MCF 10A (cell line): ENCODE measurements at places on chromosomes 6 and 20. TPM values are rescaled to one million over a fixed set of nuclear protein-coding genes. Genes with fewer than 3 reads are reported as not detected.

DNA sequence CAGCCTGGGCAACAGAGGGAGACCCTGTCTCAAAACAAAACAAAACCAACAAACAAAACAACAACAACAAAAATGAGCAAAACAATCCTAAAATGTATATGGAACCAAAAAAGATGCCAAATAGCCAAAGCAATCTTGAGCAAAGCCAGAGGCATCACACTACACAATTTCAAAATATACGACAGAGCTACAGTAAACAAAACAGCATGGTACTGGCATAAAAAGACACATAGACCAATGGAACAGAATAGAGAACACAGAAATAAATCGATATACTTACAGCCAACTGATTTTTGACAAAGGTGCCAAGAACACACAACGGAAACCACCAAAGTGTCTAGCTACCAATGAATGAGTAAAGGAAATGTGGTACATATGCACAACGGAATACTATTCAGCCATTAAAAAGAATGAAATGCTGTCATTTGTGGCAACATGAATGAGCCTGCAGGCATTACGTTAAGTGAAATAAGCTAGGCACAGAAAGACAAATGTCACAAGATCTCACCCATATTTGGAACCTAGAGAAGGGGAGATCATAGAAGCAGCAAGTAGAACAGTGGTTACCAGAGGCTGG lies 16.4 kb downstream of the PXDC1 start:
- no peak for DNase-seq

Gene CDK5RAP1
- 41.0 and 45.0 TPM in 2 replicates for total RNA-seq

Gene SIGLEC1
- not detected in 2 replicates for total RNA-seq

GRCh38 chr20:58973866-58974265 lies 7.2 kb upstream of the NELFCD start:
- no peak for DNase-seq

Gene ATP6V1G2
- total RNA-seq = 1.2 and 2.4 TPM in 2 replicates

GRCh38 chr6:130018744-130019325 lies 454 bp downstream of the L3MBTL3 start:
- DNase-seq = no peak

DNA sequence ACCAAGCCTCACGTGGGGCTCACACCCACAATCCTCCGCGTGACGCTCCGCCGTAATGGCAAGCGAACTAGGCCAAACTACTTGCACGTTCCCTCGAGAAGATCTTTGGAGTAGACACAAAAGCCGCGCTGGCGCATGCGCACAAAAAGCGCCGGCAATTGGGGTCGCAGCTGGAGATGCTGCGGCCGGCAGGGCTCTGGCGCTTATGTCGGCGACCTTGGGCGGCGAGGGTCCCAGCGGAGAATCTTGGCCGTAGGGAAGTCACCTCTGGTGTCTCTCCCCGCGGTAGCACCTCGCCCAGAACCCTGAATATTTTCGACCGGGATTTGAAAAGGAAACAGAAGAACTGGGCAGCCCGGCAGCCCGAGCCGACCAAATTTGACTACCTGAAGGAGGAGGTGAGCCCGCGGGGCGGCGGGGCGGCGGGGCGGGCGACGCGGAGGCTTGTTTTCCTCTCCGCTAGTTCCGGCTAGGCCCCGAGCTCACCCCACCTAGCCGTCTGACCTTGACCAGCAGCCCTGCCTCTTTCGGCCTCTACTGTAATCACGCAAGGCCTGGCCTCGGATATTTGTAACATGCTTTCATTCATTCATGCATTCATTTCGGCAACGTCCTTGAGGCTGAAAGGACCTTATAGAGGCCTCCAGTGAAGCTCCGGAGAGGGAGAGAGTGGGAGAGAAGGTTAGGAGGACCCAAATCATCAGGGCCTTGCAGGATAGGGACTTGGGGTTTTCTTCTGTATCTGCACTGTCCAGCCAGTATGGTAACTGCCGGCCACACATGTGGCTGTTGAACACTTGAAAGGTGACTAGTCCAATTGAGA lies at the start of the genes ESF1 and NDUFAF5:
Gene ESF1, minus strand, starts transcription at position 27 of the 823 bp plus-strand sequence. CDS start 1,779 bp downstream, outside the sequence.
Gene NDUFAF5, plus strand, starts transcription at position 136 of the 823 bp plus-strand sequence. Its CDS starts 41 bp downstream, at position 177.
- DNase-seq = peak; percentile 97

Gene SOX12
- 17.2 and 17.6 TPM in 2 replicates for total RNA-seq

DNA sequence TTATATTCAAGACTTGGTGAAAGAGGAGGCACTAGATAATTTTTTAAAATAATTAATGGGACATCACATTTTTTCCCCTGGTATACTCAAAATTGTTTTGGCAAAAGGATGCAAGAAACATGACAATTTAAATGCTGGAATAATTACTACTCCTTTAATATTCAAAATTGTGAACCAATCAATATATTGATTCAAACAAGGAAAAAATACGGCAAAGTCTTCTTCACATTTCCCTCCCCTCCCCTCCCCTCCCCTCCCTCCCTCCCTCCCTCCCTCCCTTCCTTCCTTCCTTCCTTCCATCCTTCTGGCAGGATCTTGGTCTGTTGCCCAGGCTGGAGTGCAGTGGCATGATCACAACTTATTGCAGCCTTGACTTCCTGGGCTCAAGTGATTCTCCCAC lies 4.1 kb downstream of the SLC35F1 start:
- DNase-seq = no peak

DNA sequence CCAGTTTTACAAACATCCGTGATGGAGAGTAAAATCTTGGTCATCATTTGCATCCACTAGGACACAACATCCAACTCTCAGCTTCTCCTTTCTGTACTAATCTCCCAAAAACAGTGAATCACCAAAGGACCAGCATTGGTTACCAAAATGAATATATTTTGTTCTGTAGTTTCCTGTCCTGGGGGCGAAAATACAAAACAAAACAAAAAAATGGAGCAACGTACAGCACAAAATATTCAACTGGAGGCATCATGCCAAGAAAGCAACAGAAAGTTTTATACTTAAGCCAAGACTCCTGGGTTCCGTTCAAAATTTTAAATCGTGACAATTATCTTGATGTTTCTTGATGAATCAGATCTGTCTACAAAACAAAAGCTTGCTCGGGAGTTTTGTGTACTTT lies 126.6 kb upstream of the CCDC28A start:
- DNase-seq = peak; percentile 81

DNA sequence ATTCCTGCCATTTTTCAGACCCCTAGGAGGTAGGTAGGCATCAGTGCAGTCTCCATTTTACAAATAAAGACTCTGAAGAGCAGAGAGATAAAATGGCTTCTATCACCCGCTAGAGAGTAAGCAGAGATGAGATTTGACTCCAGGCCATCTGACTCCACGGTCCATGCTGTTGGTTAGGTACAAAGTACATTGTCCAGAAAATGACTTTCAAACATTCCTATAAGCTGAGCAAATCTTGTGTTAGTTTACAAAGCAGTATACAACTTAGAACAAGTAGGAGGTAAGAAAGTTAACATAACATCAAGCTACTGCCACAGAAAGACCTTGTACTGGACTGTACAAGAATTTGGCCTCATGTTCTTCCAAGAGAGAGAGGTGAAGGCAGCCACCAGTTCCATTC lies 14.9 kb downstream of the BTN1A1 start:
- DNase-seq = no peak
